ENCODE measurements at places on chromosomes 3 and 15.

- no peak for DNase-seq
These were observed 24.1 kb downstream of the WDR48 start for GRCh38 chr3:39075910-39076309.

GRCh38 chr3:110562621-110563020 is 509.0 kb upstream of the NECTIN3 start:
- no peak for DNase-seq

GRCh38 chr15:41832875-41833274 is 5.0 kb downstream of the JMJD7 start:
- no peak for DNase-seq

- no peak for DNase-seq
These were observed 39.6 kb upstream of the SLCO3A1 start for GRCh38 chr15:91813924-91814323.

GRCh38 chr3:128073185-128073725 is 21.0 kb downstream of the SEC61A1 start:
- no peak for DNase-seq

GRCh38 chr3:32794487-32795308 is 23.1 kb upstream of the TRIM71 start:
- DNase-seq: no peak

- no peak for DNase-seq
These were observed 251.4 kb downstream of the TIGIT start for GRCh38 chr3:114545193-114545592.

DNA sequence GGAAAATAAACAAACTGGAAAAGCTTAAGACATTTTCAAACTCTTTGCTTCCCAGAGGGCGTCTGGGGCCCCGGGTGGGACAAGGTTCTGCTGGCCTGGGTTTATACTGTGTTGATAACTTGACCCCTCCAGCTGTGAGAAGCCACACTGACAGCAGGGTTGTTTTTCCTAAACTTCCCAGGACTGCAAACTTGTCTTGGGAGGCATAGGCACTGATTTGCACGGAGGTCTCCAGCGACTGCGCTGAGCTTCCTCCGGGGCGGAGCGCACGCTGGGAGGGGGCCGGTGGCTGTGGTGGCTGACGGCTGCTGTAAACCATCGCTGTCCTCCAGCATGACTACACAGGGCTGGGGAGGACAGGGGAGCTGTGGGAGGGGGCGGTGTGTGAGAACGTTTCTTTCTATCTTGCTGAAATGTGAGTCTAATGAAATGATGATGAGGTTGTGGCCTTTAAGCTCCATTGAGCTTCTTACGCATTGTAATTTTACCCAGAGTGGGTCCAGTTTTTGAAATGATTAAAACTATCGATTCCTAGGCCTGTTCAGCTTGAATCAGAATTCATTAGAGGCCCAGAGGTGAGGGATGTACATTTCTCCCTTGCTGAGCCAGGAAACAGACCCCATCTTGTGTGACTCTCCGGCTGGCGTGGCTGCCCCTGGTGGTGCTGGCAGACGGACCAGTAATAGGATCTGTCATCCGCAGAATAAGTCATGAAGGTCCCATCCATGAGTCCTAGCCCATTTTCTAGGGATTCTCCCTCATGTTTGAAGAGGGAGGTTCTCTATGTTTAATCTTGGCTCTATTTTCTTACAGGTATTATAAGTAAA is 40.5 kb upstream of the VPS8 start:
- no peak for DNase-seq

GRCh38 chr15:37793851-37794250 is 140.6 kb upstream of the TMCO5A start:
- no peak for DNase-seq

DNA sequence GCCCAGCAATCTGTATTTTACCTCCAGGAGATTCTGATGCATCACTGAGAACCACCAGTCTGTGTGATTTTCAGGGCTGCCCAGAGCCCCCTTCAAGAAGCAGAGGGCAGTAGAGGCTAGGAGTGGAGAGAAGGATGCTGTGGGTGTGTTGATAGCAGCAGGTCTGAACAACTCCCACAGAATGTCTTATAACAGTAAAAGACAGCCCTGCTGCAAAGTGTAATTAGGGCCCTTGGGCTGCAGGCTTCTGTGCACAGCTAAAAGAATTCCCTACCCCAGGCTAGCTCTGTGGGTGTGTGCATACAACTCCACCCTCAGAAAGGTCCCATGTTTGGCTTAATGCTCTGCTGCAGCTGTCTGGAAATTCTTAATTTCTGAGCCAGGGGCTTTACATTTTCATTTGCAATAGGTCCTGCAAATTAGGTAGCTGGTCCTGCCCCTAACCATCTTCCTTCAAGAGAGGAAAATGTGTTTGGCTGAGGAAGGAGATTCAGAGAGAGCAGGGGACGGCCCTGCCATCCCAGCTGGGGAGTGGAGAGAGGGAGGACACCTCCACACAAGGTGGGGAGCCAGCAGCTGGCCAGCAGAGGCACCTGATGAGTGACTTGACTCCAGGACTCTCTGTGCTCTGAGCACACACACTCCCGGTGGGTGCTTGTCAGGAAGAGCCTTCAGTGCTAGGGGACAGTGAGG is 43.2 kb upstream of the RAB6B start:
- DNase-seq: no peak

DNA sequence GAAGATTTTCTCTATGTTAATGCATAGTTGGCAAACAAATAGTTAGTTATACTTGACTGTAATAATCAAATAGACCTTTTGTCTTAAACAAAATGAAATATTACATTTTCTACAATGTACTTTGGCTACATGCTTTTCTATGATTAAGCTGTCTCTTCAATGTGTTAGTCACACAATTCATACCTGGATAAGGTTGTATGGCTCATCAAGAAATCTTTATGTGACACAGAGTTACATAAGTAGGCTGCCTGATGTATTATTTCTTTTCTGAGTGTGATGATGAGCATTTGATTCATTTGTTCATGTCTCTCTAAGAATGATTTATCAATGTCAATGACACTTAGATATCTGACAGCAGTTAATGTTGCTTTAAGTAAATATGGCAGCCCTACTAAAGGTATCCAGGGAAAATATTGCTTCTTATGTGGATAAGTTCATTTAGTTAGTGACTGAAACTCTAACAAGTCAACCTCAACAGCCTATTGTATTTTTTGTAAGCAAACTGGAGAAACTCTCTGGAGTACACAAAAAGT is 157.4 kb upstream of the SOX2 start:
- DNase-seq: no peak

GRCh38 chr15:45328663-45329062 is 49.7 kb downstream of the GATM start:
- no peak for DNase-seq

GRCh38 chr15:59327942-59328341 is 44.7 kb downstream of the MYO1E start:
- DNase-seq: no peak

DNA sequence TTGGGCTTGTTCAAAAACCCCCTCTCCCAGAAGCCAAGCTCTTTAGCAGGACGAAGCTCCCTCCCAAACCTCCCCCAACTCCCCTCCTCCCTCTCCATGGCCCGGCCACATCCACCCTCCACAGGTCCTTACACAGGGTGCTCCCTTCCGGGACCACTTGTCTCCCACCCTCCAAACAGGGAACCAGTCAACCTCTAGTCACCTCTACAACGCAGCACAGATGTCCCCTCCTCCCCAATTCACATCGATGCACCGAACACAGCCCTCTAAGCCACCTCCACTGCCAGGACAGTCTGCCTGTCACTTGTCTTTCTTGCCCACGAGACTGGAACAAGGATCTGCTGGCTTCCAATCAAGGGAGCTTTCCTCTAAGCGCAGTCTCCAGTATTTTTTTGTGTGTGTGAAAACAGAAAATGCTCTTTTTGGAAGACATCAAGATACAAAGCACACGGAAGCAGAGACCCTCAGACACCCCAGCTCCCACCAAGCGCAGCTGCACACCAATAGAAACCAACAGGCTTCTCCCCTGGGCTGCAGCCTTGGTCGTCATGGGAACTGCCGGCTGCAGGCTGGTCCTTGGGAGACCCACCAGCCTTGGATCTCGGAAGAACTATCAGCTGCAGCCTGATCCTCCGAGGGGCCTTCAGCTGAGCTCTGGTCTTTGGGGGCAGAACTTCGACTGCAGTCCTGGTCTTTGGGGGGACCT is 26.5 kb downstream of the IQSEC1 start:
- no peak for DNase-seq

DNA sequence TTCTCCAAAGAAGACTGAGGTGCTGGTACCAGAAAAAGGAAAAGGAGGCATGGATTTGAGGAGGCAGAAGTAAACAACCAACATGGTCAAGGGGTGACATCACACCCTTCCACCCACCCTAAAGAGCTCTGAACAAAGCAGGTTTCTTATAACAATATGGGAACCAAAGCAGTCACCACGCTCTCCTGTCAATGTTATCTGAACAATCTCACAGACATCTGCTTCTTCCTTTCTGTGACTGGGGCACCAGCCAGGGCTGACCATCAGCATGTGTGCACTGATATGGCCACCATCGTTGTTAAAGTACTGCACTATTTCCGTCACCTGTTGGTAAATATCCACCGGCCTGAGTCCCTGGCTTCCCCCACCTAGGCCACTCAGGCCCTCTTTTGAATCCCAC is 252.9 kb downstream of the SHQ1 start:
- no peak for DNase-seq

GRCh38 chr3:165521131-165521871 is 315.9 kb downstream of the BCHE start:
- DNase-seq: no peak

GRCh38 chr15:39855400-39855799 is 64.7 kb downstream of the GPR176 start:
- DNase-seq: no peak

DNA sequence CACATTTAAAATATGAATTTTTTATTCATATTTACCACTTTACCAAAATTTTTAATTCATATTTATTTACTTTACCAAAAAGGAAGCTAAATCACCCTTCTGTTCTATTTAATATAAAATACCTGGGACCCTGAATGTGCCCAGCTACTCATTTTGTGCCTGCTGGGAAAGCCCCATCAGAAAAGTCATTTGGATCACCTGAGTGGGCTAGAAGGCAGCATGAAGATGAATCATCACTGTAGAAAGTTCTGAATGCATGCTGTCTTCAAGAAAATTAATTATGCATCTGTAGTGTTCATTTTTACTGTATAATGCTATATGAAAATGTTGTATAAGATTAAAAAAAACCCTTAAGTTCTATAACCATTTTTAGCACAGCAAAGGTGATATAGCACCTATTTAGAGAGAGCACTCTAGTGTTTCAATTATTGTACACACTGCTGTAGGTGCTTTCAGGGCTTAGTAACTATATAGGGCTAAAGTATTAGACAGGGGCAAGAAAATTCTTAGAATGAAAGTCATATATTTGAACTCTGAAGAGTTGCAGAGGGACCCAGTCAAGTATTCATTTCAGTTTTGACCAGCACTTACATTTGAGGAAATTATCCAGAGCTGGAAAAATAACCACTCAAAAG is 175.1 kb downstream of the NFKBIZ start:
- no peak for DNase-seq

DNA sequence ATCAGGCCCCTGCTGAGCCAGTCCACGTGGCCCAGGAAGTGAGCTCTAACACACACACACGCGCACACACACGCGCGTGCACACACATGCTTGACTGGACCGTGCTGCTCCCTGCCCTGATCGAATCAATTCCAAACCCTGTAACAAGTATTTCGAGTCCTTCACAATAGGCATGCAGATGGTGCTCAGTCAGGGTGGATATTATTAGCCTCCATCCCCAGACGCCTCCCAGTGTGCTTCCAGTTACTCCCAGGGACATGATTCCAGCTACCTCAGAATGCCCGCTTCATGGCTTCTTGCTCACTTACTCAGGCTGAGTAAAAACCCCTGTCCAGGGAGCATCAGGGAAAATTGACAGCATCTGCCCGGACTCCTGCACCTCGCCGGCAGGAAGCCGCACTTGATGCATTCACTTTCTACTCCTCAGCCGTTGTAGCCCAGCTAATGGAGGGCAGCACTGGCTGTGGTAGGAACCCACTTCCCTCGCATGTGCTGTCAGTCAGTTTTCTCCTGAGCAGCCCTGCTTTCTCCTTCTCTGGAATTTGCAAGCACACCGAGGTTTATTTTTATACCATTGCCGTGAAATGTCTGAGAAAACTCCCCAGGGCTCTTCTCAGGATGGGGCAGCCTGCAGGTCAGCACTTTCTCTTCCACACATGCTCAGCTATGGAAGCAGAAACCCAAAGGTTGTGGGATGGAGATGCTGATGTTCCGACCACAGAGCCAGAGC is 126.1 kb upstream of the ABHD17C start:
- no peak for DNase-seq

DNA sequence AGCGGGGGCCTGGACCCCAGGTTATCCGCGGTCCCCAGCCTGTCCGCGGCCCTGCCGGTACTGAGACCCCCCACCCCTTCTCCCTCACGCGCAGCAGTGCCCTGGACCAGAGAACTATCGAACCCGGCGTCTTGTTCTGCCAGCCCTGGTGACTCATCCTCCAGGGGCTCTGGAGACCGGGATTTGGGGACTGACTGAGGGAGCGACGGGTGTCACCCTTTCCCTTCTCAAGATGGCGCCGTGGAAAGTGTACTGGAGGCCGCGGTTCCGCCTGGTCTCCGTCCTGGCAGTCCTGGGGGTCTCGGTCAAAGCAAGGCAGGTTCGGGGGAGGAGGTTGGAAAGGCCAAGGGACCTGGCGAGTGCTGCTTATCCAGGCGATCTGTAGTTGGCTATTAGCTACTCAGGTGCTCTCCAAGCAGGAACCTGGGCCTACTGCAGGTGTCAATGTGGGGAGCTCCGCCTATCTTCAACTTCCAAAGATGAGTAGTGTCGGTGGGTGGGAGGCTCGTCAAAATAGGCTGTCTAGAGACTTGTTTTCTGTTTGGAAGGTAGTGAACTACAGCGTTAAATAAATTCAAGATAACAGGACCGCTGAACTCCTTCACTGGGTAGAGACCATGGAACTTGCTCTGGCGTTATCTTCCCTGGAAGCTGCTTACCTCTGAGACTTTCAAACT is 790 bp downstream of the RAB5A start:
- DNase-seq: no peak

DNA sequence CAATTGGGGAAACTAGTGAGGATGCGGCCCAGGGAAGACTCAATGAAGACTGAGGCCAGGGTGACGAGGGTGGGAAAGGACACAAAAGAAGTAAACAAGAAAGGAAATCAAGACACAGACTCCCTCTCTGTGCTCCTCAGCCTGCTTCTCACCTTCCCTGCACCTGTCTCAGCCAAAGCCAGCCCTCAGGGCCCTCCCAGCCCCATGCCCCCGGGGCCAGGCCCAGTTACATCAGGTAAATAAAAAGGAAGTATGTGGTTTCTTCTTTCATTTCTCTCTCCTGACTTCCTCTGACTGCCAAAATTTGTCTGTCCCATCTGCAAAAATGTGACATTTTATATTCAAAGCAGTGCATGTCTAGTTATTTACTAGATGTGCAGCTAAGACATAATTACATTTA is 328.0 kb downstream of the UACA start:
- no peak for DNase-seq

DNA sequence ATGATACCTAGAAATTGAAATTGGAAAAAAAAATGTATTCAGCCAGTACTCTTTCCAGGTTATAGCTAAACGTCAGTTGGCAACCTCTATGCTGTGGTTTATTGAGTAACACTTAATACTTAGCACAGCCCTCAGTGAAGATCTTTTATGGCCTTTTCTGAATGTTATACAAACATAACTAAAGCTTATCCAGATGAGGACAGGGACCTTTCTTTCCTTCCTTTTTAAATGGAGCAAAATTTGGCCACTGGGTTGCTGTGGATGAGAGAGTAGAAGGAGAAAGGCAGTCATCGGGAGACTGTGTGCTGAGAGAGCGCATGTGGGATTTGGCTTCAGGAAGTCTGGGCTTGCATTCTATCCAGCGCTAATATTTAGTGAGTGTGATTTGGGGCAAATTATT is 36.1 kb downstream of the IGF1R start:
- no peak for DNase-seq
